ENCODE measurements at places on chromosomes 1 and 21.

DNA sequence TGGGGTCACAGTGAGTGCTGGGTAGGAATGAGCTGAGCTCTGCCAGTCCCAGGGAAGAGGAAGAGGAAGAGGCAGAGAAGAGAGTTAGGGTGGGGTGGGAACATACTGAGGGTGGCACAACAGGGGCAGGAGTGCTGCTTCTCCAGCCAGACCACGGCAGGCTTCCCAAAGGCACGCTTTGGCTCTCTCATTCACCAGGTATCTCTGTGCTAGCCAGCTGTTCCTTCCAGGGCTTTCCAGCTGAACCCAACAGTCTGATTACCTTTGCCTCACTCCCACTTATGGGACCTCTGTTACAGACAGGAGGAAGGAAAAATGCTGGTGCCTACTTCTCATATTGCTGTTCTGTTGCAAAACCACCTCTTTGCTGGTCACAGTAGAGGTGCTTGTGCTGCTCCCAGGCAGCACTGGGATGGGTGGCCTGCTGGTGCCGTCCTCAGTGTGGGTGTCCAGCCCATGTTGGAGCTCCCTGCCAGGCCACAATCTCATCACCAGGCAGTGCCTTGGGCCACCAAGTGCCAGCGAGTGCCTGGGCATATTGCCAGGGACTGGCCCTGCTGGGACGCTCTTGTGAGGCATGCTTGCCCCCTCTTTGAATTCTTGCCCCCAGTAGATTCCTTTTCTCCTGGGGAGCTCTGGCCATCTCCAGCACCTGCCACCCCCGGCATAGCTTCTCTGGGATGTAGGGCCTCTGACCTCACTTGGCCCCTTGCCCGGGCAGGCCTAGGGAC is 2.1 kb downstream of the ADORA1 start:
- DNase-seq: no peak

DNA sequence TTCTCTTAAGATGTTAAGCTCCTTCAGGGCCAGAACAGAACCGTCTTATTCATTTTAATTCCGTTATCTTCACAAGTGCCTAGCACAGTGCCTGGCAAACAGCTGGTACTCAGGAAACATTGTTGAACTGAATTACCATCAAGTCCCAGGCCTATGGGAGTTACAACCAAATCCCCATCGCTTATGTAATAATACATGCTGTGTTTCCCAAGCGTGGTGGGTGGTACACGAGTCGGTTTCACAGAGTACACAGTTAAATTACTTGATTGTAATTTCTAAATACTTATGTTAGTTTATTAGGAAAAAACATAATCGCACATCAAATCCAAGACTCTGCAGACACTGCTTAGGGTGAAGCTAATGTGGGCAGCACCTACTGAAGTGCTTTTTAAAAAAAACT is 1.0 kb downstream of the ANGEL2 start:
- no peak for DNase-seq

DNA sequence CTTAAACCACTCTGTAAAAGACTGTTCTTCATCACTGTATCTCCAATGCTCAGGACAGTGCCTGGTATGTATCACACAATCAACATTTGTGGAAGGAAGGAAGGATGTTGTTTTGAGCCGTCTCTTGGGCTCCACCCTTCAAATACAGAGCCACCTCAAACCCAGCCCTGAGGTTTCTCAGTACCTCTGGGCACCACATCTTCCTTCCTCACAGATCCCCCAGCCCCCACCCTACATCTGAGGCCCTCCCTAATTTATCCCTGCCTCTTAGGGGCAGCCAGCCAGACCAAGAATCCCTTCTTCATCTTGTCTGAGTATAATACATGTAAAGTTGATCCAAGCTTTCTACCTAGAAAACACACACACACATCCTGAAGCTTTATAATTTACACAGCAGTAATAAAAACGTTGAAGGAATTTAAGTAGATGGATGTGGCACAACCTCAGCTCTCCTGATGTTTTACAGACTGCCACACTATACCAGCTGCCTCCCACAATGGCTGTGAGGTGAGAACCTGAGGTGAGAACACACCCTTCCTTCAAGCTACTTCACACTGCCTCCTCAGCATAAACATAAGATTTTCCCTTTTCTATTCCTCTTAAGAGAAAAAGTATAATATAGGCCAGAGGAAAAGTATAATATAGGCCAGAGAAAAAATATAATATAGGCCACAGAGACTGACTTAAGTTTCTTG is 48.5 kb downstream of the CDC7 start:
- DNase-seq: no peak

GRCh38 chr21:20997311-20997635 is 936 bp upstream of the NCAM2 start:
- no peak for DNase-seq

DNA sequence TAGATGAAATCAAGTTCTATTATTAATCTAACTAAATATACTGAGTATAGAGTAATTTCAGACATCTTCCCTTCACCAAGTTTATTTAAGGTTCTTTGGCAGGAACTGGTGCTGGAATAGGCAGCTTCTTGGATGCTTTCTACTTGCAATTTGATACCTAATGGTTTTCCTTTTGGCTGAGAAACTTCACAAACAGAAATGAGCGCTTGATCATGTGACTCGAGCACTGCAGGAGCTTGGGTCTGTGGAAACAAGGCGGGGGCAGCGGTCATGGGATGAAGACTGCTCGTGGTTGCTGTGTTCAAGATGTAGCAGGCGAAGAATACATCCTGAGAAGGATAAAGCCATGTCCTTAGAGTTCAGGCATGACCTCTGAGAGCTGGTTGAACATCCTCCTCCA is 136.8 kb downstream of the PTPRC start:
- no peak for DNase-seq

GRCh38 chr1:119674835-119675289 is 26.8 kb upstream of the ZNF697 start:
- peak; percentile 40 for DNase-seq

DNA sequence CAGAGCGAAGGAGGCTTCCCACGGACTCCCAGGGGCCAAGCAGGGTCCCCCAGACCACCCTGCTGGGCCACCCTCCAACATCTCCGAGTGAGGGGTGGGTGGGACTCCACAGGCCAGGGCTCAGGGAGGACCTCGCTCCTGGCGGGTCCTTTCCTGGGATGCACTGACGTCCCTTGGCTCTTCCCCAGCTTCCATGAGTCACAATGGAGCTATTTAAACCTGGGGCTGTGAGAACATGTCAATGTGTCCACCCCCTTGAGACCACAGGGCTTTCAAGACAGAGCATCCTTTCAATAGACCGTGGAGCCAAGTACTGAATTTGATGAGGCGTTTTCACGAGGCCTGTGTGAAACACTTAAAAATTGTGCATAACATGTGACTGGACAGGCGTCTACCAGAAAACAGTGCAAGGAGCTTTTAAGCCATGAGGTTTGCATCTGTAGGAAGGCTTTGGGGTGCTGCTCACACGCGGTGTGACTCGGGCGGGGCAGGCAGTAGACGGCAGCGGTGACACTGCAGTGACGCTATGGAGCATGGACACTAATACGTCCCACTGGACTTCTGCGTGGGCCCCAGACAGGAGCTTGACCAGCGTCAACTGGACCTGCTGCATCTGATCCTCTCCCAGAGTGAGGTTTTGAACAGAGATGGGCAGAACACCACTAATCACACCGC is 24.1 kb upstream of the NPHP4 start:
- peak; percentile 91 for DNase-seq

GRCh38 chr1:204288021-204288588 is 71.6 kb downstream of the PLEKHA6 start:
- DNase-seq: peak; percentile 97

- DNase-seq: no peak
Observed at GRCh38 chr1:157270705-157271274, 132.6 kb upstream of the ETV3 start.

- peak; percentile 32 for DNase-seq
Observed at GRCh38 chr1:9659328-9659727, 7.8 kb downstream of the PIK3CD start.

- no peak for DNase-seq
Observed at GRCh38 chr1:115690972-115691371, 49.2 kb downstream of the VANGL1 start.

DNA sequence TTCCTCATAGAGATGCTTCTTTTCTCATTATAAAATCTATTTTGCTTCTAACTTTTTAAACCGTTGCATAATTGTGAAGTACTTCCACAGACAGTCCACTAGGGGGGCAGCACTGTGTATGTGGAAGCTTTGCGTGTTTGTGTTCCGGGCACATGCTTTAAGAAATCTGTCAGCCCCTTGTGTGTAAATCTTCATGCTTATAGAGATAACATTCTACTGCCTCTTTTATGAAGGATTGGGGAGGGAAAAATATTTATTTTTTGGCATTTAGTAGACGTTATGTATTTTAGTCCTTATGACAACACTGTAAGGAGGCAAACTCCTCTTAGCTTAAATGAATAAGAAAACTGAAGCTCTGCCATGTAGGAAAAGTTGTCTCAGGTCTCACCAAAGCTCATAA is 157.3 kb upstream of the PTGFR start:
- peak; percentile 35 for DNase-seq

DNA sequence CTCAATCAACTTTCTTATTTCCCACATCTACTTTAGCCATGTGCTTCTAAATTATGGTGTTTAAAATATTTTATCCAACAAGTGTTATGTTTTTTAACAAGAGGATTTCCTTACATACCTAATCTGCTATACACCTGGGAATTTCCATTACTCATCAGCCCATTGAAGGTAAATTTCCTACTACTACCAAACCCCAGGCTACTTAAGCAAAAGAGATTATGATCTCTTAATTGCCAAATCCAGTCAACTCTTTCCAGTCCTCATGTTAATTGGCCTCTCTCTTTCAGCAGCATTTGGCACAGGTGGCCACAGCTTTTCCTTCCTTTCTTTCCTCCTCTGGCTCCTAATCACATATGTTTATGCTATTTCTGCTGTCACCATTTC is 5.1 kb upstream of the C1orf162 start:
- DNase-seq: peak; percentile 52

DNA sequence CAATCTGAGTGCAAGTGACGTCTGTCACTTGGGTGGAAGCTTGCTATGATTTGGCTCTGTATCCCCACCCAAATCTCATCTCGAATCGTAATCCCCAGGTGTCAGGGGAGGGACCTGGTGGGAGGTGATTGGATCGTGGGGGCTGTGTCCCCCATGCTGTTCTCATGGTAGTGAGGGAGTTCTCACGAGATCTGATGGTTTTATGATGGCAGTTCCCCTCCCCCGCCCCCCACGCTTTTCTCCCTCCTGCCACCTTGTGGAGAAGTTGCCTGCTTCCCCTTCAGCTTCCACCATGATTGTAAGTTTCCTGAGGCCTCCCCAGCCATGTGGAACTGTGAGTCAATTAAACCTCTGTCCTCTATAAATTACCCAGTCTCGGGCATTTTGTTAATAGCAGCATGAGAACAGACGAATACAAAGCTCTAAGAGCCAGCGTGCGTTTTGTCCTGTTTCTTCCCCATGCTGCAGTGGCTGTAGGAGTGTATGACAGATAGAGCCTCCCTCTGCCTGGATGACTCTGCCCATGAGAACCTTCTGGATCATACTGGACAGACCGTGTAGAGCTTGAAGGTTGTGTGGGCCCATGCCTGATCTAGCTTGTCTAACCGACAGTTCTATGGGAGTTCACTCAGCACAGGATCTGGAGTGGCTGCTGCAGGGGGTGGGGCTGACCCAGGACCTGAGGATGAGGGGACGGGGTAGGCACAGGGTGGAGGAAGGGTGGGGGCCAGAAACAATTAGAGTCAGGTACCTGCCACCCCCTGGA is 139.7 kb upstream of the ERRFI1 start:
- no peak for DNase-seq

- DNase-seq: peak; percentile 77
Observed at GRCh38 chr1:111738436-111739193, 580 bp downstream of the INKA2 start.

DNA sequence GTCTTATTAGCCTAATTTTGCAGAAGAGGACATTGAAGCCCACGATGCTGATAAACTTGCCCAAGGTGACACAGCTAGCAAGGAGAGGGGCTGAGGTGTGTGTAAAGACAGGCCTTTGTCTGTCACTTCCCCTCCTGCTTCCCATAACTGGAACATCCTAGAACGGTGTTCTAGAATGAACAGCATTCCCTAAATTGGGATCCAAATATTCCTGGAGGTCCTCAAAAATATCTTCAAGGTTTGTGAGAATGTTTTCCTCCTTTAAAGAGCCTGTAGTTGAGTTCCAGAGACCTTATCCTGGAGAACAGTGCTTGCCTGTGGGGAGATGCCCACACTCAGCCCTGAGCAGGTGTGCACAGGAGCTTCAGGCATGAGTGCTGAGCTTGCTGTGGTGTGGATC is 41.5 kb upstream of the SAMD13 start:
- DNase-seq: no peak

- DNase-seq: no peak
Observed at GRCh38 chr1:112954945-112955772, 837 bp downstream of the SLC16A1 start.

GRCh38 chr1:28109639-28110038 is 21.2 kb upstream of the EYA3 start:
- DNase-seq: no peak

DNA sequence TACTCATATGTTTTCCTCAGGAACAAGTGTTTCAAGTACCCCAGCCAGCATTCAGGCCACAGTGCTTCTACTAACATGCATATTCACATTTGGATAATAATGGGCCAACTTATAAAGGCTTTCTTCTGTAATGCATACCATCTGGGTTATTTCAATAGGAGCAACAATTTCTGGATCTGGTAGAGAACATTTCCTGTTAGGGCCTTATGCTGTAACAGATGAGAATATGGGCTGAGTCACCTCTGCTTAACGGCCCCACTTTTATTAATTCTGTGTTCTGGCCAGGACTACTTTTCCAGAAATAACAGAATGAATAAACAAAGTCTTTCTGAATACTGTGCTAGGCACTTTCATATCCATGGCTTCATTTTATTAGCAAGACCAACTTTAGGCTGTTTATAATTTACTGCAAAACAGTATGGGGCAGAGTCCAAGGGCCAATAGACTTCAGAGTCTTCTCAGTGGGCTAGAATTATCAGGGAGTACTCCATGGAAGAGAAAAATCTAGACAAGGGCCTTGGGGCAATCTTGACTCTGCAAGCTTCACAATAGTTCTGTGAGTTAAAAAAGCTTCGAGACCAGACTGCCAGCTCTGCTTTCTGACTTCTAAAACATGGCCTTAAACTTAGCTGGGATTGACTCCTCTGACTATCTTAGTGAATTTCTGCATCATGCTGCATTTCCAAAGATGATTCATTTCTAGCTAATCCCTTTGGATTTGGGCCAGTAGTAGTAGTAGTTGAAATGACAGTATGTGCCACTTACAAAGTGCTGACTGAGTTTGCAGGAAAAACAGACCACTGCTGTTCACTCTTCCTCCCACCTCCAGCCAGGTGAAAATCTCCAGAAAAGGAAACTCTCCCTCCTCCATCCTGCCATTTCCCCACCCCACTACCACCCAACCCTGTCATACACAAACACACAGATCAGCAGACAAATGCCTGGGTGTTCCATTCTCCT is 8.2 kb upstream of the SSX2IP start:
- peak; percentile 87 for DNase-seq

GRCh38 chr1:65825741-65826140 is 33.0 kb downstream of the PDE4B start:
- DNase-seq: no peak

GRCh38 chr1:23555986-23556634 is 3.2 kb downstream of the ID3 start:
- peak; percentile 96 for DNase-seq

- DNase-seq: no peak
Observed at GRCh38 chr1:215526147-215526845, 40.8 kb upstream of the KCTD3 start.

Data from foreskin keratinocyte (primary cell).